Naive thymus-derived CD4-positive, alpha-beta T cell (primary cell): ENCODE measurements at places on chromosomes 6 and 20. TPM values are rescaled to one million over a fixed set of nuclear protein-coding genes. Genes with fewer than 3 reads are reported as not detected.

The MUCL3 gene
- not detected for total RNA-seq

The ERVFRD-1 gene
- not detected in 2 replicates for total RNA-seq

The PHIP gene
- total RNA-seq, result 42.9 TPM

The PFDN6 gene
- 44.5 TPM for total RNA-seq

The VSTM2L gene
- not detected for total RNA-seq

The CALHM5 gene
- not detected for total RNA-seq

The SEMG1 gene
- not detected for total RNA-seq

The WFDC2 gene
- 1.7 TPM for total RNA-seq

The SAMD5 gene
- total RNA-seq, result not detected

GRCh38 chr6:109511832-109512231 is 28.8 kb upstream of the ZBTB24 start:
- H3K4me1 ChIP-seq, result peaks cover 17% of the 10 kb centered on the region
- DNase-seq, result no peak
- no peak overlapping the region for H3K27ac ChIP-seq
- H3K4me3 ChIP-seq, result no peak overlapping the region

DNA sequence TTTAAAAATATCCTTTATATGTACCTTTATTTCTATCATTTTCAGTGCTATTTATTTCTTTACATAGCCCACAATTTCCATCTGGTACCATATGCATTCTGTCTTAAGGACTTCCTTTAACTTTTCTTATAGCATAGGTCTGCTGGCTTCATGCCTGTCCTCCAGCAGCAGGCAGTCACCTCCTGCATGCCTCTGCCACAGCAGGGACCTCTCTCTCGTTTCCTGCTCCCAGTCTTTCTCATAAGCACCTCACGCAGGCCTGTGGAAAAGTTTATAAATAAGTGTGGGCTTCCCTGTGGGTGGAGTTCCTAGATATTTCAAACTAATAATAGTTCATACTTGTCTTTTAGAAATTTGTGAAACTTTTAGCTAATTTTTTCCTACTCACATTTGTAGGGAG is 133.9 kb downstream of the KCNQ5 start:
- no peak overlapping the region for H3K27ac ChIP-seq
- H3K36me3 ChIP-seq, result no peaks in the 10 kb centered on the region
- no peak for DNase-seq
- H3K4me1 ChIP-seq, result no peaks in the 10 kb centered on the region
- H3K4me3 ChIP-seq, result no peak overlapping the region
- H3K27me3 ChIP-seq, result no peaks in the 10 kb centered on the region

DNA sequence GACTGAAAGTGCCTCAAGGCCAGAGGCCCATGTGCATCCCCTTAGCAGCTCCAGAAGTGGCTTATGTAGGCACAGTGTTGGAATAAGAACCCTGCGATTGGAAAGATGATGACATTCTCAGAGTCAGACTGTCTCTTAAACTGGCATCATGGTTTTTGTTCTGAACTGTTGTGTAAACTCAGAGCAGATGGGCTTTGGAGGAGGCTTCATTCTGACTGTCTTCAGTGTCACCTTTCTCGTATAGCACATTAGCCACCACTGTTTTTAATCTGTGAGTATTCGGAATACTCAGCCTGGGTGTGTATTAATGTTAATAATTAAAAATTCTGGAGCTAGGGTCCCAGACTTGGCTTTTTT is 140.9 kb downstream of the JARID2 start:
- no peaks in the 10 kb centered on the region for H3K36me3 ChIP-seq
- H3K27me3 ChIP-seq, result no peaks in the 10 kb centered on the region
- H3K4me1 ChIP-seq, result peaks cover 29% of the 10 kb centered on the region
- DNase-seq, result no peak
- H3K4me3 ChIP-seq, result no peak overlapping the region
- H3K27ac ChIP-seq, result no peak overlapping the region

GRCh38 chr6:170202416-170203135 is 88.3 kb downstream of the DLL1 start:
- no peaks in the 10 kb centered on the region for H3K27me3 ChIP-seq
- no peak overlapping the region for H3K27ac ChIP-seq
- no peaks in the 10 kb centered on the region for H3K4me1 ChIP-seq
- H3K4me3 ChIP-seq, result no peak overlapping the region

DNA sequence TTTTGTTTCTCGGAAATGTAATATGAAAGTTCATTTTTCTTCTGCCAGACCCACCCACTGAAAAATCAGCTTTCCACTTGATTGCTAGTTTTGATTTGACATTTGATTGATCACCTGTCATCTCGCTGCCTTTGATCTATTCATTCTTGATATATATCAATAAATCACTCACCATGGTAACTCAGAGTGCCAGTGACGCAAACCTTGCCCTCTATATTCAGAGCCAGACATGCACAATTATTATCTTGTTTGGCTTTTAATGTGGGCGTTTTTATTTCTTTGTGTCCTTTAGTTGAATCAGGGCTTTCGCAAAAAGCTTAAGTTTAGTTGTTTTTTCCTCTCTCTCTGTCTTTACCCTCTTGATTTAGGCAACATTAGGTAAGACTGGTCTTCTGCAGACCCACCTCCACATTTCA is 2.0 kb downstream of the TSHZ2 start:
- no peak for DNase-seq
- H3K4me1 ChIP-seq, result no peaks in the 10 kb centered on the region
- H3K4me3 ChIP-seq, result peak overlapping the region; percentile 65
- peak overlapping the region; percentile 97 for H3K27ac ChIP-seq

GRCh38 chr20:59402681-59403080 is 102.3 kb downstream of the EDN3 start:
- peaks cover 35% of the 10 kb centered on the region for H3K4me1 ChIP-seq
- peak overlapping the region; percentile 41 for H3K27ac ChIP-seq
- H3K36me3 ChIP-seq, result no peaks in the 10 kb centered on the region

DNA sequence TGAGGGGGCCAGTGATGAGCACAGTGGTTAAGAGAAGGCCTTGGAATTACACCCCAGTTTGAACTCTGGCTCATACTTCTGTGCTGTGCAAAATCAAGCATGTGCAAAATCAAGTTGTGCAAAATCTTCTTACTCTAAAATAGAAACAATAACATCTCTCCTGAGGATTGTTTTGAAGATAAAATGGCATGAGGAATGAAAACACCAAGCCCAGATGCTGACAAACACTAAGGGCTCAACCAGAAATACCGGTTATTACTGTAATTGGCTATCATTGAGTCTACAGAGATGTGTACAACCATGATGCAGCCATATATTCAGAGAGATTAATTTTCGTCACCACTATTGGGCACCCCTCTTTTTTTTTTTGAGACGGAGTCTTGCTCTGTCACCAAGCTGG is 5.9 kb upstream of the BCAS1 start:
- no peak for DNase-seq
- no peak overlapping the region for H3K4me3 ChIP-seq
- H3K27ac ChIP-seq, result no peak overlapping the region
- H3K4me1 ChIP-seq, result peaks cover 15% of the 10 kb centered on the region
- H3K36me3 ChIP-seq, result no peaks in the 10 kb centered on the region

GRCh38 chr20:6533761-6534479 is 233.6 kb upstream of the BMP2 start:
- no peak overlapping the region for H3K4me3 ChIP-seq
- no peak overlapping the region for H3K27ac ChIP-seq
- H3K36me3 ChIP-seq, result no peaks in the 10 kb centered on the region
- H3K27me3 ChIP-seq, result no peaks in the 10 kb centered on the region
- DNase-seq, result no peak
- H3K4me1 ChIP-seq, result no peaks in the 10 kb centered on the region

DNA sequence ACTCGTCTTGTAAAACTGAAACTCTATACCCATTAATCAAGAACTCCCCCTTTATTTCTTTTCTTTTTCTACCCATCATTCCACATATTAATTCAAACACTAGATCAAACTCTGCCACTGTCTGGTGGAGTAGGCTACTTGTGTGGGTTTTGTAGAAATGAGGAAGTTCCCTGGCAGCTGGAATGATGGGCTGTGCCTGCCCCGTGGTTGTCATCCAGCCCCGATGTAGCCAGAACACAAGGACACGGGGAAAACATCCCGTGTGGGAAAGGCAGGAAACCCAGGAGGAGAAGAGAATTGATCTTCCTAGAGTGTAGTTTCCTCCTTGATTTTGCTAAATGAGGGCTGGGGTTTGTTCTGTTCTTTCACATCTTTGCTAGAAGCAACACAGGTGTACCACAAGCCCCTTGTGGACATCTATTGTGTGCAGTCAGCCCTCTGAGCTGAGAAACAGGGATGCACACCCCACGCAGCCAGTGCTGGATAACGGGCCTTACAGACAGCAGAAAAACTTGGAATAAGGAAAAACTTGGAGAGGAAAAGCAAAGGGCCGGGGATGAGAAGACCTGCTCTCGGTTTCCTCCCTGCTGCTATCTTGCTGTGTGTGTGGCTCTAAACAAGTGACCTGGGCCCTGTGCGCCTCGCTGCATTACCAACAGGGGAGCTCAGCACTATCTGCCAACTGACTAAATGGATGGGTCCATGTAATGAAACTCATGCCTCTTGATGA is 88.0 kb downstream of the SCML4 start:
- peak overlapping the region; percentile 66 for H3K27ac ChIP-seq
- H3K4me3 ChIP-seq, result peak overlapping the region; percentile 39
- H3K4me1 ChIP-seq, result peaks cover 85% of the 10 kb centered on the region

GRCh38 chr6:41302638-41303037 is 16.2 kb upstream of the TREM1 start:
- peaks cover 21% of the 10 kb centered on the region for H3K4me1 ChIP-seq
- H3K27ac ChIP-seq, result no peak overlapping the region
- no peak overlapping the region for H3K4me3 ChIP-seq
- no peaks in the 10 kb centered on the region for H3K36me3 ChIP-seq
- DNase-seq, result no peak
- H3K27me3 ChIP-seq, result no peaks in the 10 kb centered on the region

DNA sequence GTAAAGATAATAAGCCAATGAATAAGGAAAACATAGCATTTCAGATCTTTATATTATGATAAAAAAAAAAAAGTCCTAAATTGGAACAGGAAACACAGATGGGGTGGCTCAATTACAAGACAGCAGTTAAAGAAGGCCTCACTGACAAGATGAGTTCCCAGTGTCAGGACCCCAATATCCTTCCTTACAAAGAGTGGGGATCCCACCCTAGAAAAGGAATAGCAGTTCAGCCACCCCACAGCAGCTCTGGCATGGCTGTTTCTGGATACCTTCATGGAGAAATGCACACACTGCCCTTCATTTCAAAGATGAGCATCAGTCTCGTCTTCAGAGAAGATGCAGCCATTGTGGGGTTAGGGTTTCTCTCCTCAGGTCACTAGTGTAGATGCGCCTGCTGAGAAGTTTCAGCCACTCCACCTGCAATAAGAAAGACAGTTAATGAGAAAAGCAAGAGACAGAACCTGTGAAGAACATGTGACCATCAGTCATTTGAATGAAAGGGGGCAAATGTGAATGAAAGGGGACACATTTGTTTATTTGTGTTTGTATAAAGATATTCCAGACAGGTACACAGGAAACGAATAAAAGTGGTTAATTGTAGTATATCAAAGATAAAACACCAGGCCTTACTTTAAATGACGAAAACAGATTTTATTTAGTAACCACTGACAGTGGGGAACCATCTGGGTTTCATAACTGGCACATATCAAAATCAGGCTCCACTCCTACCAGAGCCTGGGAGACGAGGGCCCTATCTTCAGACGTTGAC is 121.3 kb upstream of the PRSS16 start:
- peaks cover 6% of the 10 kb centered on the region for H3K4me1 ChIP-seq
- no peak overlapping the region for H3K27ac ChIP-seq
- no peak for DNase-seq
- no peaks in the 10 kb centered on the region for H3K27me3 ChIP-seq
- peak overlapping the region; percentile 33 for H3K4me3 ChIP-seq

- H3K4me1 ChIP-seq, result no peaks in the 10 kb centered on the region
- H3K36me3 ChIP-seq, result no peaks in the 10 kb centered on the region
- H3K27me3 ChIP-seq, result no peaks in the 10 kb centered on the region
- DNase-seq, result no peak
- H3K27ac ChIP-seq, result no peak overlapping the region
- H3K4me3 ChIP-seq, result no peak overlapping the region
Measured at GRCh38 chr20:22686097-22686496, 101.7 kb upstream of the FOXA2 start.

GRCh38 chr6:113819169-113819830 is 37.8 kb upstream of the MARCKS start:
- H3K36me3 ChIP-seq, result no peaks in the 10 kb centered on the region
- H3K4me1 ChIP-seq, result no peaks in the 10 kb centered on the region
- no peak overlapping the region for H3K4me3 ChIP-seq
- H3K27ac ChIP-seq, result no peak overlapping the region

DNA sequence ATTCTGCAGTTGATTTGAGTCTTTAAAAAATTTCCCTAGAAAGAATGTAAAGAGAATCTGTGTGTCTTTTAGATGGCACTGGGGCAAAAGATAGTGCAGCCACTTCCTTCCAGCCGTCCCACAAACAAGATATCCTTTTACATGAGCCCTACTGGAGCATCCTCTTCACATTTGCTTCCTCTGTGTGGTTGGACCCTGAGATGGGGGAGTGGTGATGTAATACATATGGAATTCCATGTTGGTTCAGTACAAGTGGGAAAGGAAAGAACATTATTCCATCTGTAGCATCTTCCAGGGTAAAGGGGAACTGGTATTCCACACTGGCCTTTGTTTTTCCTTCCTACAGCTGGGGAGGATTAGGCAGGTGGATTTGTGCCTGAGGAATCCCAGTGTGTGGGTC is 78.9 kb upstream of the ISM1 start:
- H3K4me3 ChIP-seq, result no peak overlapping the region
- no peak for DNase-seq
- no peaks in the 10 kb centered on the region for H3K4me1 ChIP-seq
- no peaks in the 10 kb centered on the region for H3K36me3 ChIP-seq
- no peaks in the 10 kb centered on the region for H3K27me3 ChIP-seq

DNA sequence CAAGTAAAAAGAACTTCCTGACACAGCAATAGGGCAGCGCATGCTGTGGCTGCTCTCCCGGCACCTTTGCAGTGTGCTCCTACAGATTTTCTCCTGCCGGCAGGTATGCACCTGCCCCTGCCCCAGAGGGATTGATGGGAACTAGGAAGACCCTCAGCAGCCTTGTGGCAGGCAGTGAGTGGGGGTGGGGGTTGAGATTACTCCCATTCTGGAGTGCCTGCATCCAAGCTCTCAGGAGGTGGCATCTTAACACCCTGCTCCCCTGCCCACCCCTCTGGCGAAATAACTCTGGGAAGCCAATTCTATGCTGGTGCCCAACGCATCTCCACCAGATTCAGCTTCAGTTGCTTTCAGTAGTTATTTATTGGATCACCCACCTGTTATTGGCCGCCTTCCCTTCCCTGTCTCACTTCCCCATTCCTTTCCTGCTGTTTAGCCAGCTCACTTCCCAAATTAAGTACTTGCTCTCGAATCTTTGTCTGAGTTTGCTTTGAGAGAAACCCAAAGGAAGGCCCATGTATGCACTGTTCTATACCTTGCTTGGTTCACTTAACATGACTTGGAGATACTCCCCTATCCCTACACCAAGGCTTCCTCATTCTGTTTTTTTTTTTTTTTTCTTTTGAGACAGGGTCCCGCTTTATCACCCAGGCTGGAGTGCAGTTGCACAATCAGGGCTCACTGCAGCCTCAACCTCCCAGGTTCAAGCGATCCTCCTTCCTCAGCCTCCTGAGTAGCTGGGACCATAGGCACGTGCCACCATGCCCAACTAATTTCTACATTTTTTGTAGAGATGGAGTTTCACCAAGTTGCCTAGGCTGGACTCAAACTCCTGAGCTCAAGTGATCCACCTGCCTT is 29.3 kb upstream of the SLC23A2 start:
- H3K36me3 ChIP-seq, result no peaks in the 10 kb centered on the region
- H3K4me3 ChIP-seq, result no peak overlapping the region
- H3K4me1 ChIP-seq, result no peaks in the 10 kb centered on the region
- no peak for DNase-seq
- no peak overlapping the region for H3K27ac ChIP-seq
